Activated B cell treated with CpG ODN at 0.5 μM for 24 hours (primary cell): ENCODE measurements at places on chromosomes 5 and 9. TPM values are rescaled to one million over a fixed set of nuclear protein-coding genes. Genes with fewer than 3 reads are reported as not detected.

The GRXCR2 gene
- total RNA-seq: not detected in 2 replicates

DNA sequence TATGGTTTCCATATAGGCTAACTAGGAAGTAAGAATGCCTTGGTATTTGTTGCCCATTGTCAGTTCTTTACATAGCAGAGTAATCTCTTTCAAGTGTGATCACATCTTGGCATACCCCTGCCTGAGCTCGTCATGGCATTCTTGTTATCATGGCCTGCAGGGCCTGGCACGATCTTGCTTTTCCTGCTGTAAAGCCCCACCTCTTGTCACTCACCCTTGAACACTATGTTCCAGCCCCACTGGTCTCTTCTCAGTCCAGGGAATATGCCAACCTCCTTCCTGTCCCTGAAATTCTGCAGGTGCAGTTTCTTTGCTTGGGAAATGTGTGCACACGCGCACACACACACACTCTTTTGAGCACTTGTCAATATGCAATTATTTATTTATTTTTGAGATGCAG, 250.2 kb upstream of the DMRT1 start:
- no peak for DNase-seq

DNA sequence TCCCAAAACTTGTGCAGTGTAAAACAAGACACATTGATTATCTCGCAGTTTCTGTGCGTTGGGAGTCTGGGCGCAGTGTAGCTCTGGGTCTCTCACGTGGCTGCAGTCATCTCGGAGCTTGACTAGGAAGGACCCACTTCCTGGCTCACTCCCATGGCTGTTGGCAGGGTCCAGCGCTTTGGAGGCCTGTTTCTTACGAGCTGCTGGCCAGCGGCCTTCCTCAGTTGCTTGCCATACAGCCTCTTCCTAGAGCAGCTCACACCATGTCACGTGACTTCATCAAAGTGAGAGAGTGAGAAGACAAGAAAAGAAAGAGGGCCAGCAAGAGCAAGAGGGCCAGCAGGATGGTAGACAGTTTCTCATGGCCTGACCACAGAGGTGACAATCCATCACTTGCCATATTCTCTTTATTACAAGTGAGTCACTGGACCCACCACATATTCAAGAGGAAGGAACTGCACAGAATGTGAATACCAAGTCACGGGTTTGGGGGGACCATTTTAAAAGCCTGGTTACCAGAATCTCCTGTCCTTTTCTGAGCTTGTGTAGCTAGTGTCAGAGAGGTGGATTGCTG, 36.2 kb downstream of the MCCC2 start:
- DNase-seq: no peak

The HCN1 gene
- total RNA-seq: not detected in 2 replicates

DNA sequence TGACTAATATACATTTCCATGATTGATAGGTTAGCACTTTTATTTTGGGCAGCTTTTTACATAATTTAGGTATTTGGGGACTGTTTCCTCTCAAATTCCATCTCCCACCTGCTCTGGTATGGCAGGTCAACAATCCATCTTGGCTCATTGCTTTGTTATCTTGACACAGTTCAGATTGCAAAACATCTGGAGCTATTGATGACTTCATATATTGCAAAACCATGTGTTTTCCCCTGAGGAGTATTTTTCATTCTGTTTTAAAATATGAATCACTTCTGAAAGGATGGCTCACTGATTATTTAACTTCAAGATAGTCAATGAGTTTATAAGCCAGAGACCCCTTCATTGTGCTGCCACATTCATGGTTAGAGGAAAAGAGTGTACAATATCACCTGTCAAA, 1206.0 kb upstream of the C9orf72 start:
- no peak for DNase-seq

DNA sequence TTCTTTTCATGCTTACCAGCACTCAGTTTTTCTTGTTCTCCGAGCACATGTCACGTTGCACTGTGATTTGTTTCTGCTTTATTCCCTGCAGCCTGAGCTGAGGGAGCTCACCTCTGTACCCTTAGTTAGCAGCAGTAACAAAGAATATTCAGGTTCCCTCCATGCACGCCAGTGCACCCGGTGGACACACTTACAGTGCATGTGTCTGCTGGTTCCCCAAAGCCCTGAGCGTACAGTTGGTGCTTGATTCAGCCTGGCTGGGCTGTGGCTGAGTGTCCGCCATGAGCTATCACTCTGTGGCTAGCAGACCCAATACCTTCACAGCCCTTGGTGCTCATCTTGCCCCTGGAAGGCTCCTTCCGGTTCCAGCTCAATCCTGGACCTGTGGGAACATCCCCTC, 93.5 kb downstream of the MVB12B start:
- no peak for DNase-seq

DNA sequence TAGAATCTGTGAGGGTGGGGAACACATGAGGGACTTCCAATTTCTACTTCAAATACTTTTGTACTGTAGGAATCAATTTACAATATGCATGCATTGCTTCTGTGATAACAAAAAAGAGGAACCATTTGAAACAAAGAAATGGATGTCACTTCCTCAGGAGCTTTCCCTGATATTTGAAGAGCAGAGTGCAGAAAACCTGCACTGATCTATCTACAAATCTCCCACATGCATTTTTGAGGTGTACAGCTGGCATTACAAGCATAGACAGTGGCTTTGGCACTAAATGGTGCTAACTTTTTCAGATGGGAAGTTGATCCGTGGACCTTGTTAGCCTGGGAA, 27.7 kb downstream of the YIPF5 start:
- no peak for DNase-seq
